Activated CD4-positive, alpha-beta T cell treated with anti-CD3 and anti-CD28 coated beads, Interleukin-2, Interleukin-4, amounts not matched to agents 100 ng/mL and 50 ng/mL, durations not matched to agents 16 hours and 8 hours (primary cell): ENCODE measurements at places on chromosomes 1 and 21.

- DNase-seq, result no peak
These were observed 414.6 kb downstream of the LRRIQ3 start for GRCh38 chr1:73783352-73783751.

GRCh38 chr21:26093122-26093521 is 77.4 kb downstream of the APP start:
- DNase-seq, result no peak

DNA sequence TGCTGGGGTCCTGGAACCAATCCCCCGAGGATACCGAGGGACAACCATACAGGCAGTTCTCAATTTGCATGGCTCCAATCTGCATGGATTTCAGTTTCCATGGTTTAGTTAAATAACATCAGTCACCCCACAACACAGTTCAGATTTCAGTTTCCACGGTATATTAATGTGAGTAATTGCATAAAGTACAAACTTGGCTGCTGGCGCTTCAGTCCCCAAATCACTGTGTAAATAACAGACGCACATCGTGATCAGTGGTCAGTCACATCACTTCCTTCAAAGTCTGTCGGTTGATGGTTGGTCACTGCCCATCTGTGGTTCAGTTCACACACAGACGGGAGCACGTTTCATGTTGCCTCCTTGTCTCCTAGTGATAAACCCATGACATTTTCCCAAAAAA is 66.4 kb upstream of the LPGAT1 start:
- DNase-seq, result no peak

GRCh38 chr1:214416417-214416816 is 135.0 kb downstream of the PTPN14 start:
- DNase-seq, result no peak

DNA sequence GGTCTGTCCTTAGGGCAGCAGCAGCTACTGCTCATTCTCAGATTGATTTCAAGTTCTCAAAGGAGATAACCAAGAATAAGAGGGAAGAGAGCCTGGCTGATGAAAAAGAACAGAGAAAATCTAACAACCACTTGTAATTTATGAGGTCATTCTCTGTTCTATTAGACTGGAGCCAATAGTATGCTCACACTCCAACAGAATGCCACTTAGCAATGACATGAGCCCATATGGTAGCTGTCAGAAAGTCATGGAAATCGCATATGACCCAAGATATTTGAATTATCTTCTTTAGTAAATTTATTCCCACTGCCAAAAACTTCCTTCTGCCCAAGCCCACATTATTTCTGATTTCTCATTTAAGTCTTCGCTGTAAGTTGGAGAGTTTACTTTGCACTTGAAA is 53.7 kb upstream of the PLA2G4A start:
- no peak for DNase-seq

DNA sequence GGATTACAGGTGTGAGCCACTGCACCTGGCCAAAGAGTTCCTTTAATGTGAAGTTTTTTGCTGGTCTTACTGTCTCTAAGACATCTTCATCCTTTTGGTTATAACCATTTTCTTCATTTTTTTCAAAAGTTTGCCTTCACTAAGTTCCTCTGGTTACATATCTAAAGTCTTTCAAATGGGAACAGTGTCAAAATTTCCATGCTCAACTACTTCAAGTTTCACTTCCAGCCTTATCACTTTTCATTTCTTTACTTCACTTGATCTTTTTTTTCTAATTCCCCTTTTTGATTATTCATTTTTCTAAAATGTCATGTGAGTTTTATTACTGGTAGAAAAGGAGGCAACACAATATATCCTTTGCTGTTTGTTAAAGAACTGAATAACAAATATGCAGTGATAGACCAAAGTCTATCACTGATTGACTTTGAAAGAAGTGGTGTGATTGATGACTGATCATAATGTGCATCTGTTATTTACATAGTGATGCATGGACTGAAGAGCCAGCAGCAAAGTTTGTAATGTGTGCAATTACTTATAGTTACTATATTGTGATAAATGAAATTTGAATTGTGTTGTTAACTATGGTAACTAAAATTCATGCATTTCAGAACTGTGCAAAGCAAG is 16.0 kb upstream of the ZFYVE9 start:
- DNase-seq, result no peak

DNA sequence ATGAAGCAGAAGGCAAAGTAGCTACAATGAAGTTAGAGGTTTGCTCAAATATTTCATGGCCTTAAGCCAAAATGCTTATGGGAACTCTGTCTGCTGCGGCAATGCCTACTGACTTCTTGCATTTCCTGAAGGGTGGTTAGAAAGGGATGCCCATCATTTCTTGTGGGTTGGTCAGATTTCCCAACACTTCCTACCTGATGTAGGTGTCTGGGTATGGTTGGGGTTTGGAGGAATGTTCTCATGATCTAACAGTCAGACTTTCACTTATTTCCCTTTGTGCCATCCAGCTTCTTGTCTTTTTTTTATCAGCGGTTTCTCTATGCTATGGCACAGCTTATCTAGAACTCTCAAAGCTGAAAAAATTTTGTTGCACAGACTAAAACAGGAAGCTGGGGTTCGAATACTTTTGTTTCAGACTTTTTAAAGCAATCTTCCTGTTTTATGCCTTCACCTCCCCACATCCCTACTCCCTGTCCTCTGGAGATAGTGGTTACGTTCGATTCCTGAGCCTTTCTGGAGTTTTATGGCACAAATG is 307.7 kb downstream of the USP25 start:
- DNase-seq, result no peak

DNA sequence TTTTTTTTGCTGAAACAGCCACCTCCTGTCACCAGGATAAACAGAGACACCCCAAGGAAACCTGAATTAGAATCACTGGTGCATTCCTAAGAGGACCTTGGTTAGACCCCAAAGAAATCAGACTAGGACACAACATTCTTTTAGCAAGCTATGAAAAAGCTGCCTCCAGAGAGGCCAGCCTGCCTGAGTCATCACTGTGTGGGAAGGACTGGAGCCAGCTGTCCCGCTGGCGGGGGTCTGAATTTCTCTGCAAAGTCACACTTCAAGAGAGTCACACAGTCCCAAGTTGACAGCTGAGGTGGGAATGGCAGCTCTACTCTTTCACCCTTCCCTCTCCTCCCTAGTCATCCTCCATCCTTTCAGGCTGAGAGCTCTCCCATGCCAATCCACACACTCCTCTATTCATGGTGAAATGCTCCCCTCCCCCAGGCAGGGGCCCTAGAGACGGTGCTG is 405.0 kb upstream of the POU3F1 start:
- DNase-seq, result no peak

GRCh38 chr1:177451191-177451590 is 280.4 kb downstream of the BRINP2 start:
- no peak for DNase-seq

- no peak for DNase-seq
These were observed 115.5 kb downstream of the KCNK2 start for GRCh38 chr1:215198021-215198420.

DNA sequence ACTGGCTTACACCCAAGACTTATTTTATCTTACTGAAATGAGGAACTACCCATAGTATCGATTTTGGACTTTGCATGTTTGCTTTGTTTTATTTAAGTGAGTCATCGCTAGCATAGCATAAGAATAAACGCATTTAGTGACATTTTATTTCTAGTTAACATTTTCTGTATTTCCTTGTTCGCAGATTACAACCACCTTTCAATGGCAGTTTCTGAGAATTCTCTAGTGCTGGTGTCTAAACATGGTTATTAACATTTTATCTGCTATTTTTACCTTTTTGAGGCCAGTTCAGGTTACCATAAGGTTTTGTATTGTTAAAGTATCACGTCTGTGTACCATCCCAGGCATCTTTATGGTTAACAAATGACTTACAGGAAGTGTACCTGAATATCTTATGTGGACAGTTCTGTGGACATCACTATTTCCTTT is 24.5 kb downstream of the EEIG2 start:
- DNase-seq, result no peak

GRCh38 chr1:72357411-72357810 is 75.1 kb upstream of the NEGR1 start:
- DNase-seq, result no peak

GRCh38 chr1:68379085-68379478 is 70.7 kb downstream of the RPE65 start:
- DNase-seq, result no peak
